Activated B cell treated with CpG ODN at 0.5 μM for 24 hours (primary cell): ENCODE measurements at places on chromosomes 16 and 17. TPM values are rescaled to one million over a fixed set of nuclear protein-coding genes. Genes with fewer than 3 reads are reported as not detected.

The GAN gene
- 5.1 and 8.6 TPM in 2 replicates for total RNA-seq

The TEX14 gene
- total RNA-seq = 0.16 and 0.42 TPM in 2 replicates

The MPV17L gene
- total RNA-seq = 0.17 and 0.55 TPM in 2 replicates

The ABCC11 gene
- total RNA-seq = not detected in 2 replicates

The SLC5A11 gene
- total RNA-seq = 0.22 and 0.49 TPM in 2 replicates

The TMEM186 gene
- total RNA-seq = 10.6 and 13.0 TPM in 2 replicates

The PIRT gene
- total RNA-seq = not detected in 2 replicates

The TNP2 gene
- not detected in 2 replicates for total RNA-seq

The DHRS7C gene
- total RNA-seq = not detected in 2 replicates

The SF3B3 gene
- total RNA-seq = 444 and 463 TPM in 2 replicates

The GRB7 gene
- 0.44 TPM in 1 of 2 replicates, not detected in the other for total RNA-seq

The ZNF423 gene
- total RNA-seq = not detected in 2 replicates

DNA sequence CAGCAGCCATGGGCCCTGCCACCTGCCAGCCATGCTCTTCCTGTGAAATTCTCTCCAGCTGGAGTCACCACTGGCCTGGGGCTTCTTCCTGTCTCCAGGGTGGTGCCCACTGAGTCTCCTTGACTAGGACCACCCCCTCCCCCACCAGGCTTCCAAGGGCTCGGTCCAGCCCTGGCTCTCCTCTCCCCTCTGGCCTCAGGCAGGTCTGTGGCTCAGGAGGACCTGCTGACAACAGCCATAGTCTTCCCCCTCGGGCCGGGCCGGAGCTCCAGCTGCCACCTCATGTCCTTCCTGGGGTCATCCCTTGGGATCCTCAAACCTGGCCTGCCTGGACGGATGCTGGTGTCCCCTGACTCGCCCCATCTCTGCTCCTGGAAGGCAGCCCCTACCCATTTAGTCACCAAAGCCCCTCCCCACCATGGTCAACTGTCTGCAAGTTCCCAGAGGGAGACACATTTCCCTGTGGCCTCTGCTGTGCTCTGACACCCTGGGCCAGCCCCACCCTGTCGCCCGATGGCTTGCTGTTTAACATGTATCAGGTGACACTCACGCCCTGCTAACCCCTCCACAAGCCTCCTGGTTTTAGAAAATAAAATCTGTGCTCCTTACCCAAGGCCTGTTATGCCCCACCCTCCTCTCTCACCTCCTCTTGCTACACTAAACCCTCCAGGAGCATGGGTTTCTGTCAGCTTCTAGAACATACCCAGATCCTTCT lies 186.2 kb downstream of the RBFOX3 start:
- DNase-seq = no peak

- DNase-seq = no peak
Observed at GRCh38 chr17:73278465-73279453, 17.1 kb upstream of the CPSF4L start.

GRCh38 chr17:8806926-8807550 lies 7.9 kb upstream of the MFSD6L start:
- peak; percentile 34 for DNase-seq

GRCh38 chr17:4110152-4110551 lies 32.7 kb downstream of the ZZEF1 start:
- no peak for DNase-seq

DNA sequence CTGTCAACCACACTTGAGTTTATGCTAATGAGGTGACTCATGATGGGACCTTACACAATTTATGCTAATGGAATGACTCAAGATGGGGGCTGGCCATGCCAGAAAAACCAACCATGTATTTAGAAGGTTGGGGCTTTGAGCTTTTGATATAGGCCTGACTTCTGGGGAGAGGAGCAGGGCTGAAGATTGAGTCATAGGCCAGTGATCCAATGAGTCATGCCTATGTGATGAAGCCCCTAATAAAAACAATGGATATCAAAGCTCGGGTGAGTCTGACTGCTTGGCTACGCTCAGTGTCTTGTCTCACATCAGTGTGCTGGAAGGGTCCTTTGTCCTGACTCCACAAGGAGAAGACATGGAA lies 7.3 kb downstream of the MFSD6L start:
- no peak for DNase-seq

GRCh38 chr17:61926826-61927207 lies 965 bp downstream of the INTS2 start:
- DNase-seq = no peak

DNA sequence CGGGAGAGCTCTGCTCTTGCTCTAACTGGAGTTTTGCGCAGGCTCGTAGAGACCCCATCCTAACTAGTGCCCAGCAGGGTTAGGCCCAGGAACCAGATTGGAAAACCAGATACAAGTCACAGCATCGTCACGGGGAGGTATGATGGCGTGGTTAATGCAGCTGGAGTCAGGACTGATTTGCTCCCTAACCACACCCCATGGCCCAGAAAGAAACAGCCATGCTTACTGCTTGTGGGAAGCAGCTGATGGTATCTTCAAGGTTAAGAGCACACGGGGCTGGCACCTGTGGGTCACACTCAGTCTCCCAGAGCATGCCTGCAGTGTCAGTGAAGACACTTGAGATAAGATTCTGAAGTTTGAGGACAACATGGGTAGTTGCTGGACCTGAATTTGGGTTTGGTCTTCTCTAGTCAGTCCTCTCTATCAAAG lies 60.2 kb downstream of the WIPI1 start:
- no peak for DNase-seq

DNA sequence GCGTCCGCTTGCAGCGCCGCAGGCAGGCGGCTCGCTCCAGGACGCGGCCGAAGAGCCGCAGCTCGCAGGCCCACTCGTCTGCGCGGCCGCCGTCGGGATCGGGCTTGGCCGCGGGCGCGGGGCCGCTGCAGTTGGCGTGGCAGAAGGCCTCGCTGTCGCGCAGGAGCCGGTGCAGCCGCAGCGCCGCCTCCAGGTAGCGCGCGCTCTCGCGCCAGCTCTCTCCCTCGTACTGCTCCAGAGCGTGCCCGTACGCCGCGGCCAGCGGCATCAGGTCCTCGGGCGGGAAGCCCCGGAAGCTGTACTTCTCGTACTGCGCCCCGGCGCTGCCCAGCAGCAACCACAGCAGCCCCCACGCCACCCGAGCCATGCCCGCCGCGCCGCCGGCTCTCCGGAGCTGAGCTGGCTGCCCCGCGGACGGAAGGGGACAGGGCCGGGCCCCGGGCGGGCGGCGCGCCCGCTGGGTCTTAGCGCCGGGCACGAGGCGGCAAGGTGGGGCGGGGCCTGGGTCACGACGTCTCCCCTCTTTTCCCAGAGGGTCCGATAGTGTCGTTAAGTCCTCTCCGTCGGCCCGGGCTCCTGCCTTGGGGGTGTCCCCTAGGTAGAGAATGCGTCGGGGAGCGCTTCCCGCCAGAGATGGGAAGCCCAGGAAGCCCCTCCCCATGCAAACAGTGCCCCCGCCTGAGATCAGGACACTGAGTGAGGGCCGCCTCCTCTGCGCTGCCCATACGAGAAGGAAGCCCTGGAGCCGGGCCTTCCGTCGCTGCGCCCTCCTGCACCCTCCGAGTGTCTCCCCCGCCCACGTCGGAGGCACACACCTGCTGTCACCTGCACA lies at the start of gene P3H4:
Gene P3H4 (minus strand): TSS at position 401 of the 832 bp plus-strand sequence. CDS start 34 bp downstream, at position 367.
- DNase-seq = peak; percentile 79

GRCh38 chr17:5127910-5128309 lies 12.1 kb downstream of the USP6 start:
- DNase-seq = no peak

GRCh38 chr16:23124315-23124714 lies 24.9 kb downstream of the USP31 start:
- no peak for DNase-seq

- no peak for DNase-seq
Observed at GRCh38 chr16:57998486-57998885, 2.0 kb downstream of the ZNF319 start.

DNA sequence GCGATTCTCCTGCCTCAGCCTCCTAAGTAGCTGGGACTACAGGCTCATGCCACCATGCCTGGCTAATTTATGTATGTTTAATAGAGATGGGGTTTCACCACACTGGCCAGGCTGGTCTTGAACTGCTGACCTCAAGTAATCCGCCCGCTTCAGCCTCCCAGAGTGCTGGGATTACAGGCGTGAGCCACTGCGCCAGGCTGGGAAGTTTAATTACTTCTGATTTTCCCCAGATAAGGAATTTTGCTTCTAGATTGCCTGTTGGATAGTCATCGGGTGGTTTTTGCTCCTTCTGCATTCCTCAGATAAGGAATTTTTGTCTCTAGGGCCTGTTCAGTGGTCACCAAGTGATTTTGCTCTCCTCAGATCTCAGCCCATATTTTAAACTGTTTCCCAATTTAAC lies 112.5 kb downstream of the MAP2K4 start:
- no peak for DNase-seq

DNA sequence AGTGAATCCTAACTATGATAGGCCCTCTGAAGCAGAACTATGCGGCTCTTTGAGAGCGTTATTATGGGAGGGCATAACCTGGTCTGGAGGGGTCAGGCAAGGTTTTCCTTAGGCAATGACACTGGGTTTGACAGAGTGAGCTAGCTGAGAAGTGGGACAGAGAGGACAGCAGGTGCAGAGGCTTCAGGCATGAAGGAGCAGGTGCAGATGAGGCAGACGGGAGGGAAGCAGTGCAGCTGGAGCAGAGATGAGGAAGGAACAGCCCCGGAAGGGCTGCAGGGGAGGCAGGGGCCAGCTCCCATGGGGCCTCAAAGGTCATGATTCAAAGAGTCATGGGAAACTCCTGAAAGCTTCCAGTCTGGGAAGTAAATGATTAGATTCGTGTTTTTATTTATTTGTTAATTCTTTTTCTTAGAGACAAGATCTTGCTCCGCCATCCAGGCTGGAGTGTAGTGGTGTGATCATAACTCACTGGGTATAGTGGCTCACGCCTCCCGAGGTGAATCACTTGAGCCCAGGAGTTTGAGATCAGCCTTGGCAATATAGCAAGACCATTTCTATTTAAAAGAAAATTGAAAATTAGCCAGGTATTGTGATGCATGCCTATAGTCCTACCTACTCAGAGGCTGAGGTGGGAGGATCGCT lies 5.4 kb downstream of the MARCHF10 start:
- DNase-seq = no peak

DNA sequence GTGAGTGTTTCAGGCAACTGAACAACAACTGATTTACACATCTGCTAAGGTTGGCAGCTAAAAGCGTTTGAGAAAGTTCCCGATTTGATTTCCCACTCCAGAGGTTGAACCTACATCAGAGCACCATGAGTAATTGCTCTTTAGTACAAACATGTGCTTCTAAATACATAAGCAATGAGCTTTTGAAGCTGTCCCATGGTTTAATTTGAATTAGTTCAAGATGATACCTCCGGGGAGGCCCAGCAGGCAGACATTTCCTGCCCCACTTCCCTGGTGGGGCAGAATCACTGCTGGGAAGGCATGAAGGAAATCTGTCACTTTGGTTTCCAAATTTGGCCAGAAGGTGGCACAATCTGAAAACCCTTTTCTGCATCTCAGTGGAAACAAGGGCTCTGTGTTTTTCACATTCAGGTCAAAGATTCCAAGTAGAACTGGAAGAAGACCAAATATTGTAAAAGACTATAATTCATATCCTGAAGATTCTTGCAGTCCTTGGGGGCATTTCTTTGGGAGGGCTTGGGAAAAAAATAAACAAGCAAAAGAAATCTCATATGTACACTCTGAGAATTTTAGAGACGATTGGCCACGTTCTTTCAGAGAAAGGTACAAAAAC lies 176.2 kb upstream of the FAM20A start:
- no peak for DNase-seq

DNA sequence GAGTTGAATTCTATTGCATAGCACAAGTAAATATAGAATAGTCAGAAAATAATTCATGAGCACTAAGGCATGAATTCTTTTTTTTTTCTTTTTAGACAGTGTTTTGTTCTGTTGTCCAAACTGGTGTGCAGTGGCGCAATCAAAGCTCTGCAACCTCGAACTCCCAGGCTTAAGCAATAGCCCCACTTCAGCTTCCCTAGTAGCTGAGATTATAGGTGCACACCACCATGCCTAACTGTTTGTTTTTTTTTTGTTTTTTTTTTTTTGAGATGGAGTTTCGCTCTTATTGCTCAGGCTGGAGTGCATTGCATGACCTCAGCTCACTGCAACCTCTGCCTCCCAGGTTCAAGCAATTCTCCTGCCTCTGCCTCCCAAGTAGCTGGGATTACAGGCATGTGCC lies 16.6 kb downstream of the TUBD1 start:
- no peak for DNase-seq

GRCh38 chr16:10752843-10753523 lies 9.3 kb downstream of the NUBP1 start:
- DNase-seq = peak; percentile 53

DNA sequence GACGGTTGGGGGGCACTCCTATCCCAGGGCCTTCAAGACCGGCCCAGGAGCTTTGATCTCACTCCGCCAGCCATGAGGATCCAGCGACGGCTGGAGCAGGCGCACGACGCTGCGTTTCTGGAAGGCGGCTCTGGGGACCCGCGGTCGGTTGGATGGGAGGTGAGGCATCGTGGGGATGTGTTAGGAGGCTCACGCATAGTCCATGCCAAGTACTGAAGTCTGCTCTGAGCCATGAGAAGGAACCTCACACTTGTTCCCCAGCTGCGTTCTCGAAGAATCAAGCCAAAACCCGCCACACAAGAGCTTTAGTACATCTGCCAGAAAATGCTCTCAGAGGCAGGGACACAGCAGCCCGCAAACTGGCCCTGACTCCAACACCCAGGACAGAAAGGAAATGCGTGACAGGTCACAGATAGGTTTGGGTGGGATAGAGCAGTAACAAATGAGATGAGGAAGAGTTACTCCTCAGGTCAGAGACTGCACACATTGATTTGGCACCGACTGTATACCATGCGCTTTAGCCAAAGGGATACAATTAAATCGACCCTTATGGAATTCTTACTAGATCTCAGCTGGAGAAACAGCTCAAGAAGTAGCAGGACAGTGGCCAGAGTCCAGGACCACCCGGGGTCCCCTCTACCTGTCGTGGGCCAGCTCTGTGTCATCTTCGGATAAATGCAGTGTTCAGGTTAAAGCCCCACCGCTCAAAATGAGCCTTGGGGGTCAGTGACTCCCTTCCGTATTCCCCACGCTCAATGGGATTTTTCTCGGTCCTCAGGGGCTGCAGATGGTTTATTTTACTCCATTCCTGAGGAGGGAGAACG lies 6.7 kb upstream of the GSG1L start:
- DNase-seq = no peak

DNA sequence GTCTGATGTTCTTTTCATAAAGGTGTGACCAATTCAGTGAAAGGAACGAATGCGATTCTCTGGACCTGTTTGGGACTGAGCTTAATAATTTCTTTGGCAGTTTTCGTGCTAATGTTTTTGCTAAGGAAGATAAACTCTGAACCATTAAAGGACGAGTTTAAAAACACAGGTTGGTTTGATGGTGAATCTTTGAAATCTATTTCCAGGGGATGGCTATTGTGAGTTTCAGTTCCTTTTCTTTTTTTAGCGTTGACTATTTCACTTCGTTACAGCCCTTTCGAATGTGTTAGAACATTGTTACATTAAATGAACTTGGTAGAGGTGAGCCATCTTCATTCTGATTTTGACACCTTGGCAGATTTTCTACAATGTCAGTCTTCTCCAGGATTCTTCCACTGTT lies 1.2 kb downstream of the TNFRSF17 start:
- DNase-seq = no peak

DNA sequence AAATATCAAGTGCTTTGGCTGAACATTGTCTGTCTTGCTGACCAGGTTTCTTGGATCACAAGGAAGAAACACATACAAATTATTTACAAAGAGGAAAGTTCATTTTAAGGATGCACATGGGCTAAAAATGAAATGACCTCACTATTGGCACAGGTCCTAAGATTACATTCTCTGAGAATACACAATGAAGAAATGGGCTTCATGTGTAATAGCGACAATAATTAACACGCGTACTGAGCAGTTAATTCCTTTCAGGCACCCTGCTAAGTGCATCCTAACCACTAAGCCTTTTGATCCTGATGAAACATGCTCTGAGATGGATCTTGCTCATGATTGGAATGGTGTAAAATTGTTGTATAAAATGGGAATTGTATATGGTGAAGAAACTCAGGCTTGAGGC lies 429.0 kb downstream of the HS3ST4 start:
- no peak for DNase-seq
